Stimulated activated CD4-positive, alpha-beta T cell treated with anti-CD3 and anti-CD28 coated beads, Interleukin-1b, Interleukin-23, amount 100 ng/mL, for 1 hour (primary cell): ENCODE measurements at places on chromosomes 13 and 19.

DNA sequence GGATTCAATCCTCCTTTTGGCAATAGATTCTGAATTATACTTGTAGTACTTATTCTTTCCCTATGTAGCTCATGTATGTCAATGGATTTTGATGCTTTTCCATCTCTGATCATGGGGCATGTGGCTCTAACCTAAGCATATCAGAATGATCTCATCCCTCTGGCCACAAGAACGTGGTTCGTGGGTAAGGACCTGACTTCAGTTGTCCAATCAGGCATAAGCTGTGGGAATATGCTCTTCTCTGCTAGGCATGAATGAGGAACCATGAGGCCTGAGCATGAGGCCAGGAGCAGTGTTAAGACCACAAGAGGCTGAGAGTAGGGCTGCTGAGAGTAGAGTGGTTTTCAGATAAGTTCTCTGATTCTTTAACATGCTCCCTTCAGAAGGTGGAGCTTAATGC lies 292.4 kb upstream of the TSHZ3 start:
- no peak for DNase-seq

DNA sequence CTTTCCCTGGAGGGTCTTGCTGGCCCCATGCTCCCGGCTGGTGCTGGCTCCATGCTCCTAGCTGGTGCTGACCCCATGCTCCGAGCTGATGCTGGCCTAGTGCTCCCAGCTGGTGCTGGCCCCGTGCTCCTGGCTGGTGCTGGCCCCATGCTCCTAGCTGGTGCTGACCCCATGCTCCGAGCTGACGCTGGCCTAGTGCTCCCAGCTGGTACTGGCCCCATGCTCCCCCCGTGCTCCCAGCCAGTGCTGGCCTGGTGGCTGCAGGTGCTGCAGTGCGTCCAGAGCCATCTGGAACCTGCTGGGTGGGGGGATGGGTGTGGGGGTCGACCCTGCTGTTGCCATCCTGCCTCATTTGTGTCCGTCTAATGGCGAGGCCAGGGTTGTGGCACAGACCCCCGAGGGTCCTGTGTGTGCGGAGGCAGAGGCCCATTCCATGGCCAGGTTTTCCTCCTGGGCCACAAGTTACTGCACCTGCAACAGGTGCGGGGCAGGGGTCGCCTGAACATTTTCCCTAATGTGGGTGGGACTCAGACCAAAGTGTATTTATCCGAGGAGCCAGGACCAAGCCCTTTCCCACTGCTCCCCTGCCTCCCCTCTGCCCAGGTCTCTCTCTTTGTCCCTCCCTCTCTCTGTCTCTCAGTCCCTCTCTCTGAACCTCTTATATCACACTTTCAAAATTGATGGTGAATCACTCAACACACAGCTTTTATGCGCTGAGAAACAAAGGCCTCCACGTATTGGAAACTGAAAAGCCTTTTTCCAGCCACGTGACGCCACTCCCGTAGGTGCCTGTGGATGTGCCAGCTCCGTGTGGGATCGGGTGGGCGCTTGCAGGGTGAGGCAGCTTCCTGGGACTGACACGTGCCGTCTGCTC lies 45.1 kb downstream of the MCF2L start:
- no peak for DNase-seq

DNA sequence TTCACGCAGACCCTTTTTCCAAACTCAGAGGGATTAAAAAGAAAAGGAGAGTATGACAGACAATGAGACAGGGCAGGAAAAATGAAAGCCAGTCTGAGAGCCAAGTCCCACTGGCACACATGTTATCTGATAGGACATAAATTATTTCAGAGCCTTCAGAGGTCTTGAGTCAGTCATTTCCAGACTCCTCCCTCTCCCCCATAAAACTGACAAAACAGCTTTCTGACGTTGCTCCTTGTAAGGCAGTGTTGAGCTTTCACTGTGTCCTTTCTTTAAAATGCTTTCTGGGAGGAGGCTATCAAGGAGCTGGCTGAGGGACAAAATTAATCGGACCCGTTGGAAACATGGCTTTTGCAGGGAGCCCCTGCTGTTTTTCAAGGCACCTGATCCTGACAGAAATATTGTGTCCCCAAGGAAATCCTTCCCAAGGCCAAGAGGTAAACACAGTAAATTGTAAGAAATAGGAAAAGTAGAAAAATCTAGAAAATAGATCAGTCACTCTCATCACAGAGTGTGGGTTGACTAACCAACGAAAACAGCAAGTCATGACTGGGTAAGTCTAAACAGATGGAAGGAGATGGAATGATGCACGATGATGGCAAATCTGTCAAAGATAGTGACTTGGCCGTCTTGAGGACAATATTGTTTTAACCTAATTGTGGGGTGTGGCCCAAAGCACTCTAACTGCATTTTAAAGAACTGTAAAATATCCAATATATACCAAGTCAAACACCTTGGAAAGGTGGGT lies 89.7 kb downstream of the DCT start:
- DNase-seq, result no peak

GRCh38 chr19:35290381-35291127 lies 1.4 kb upstream of the MAG start:
- DNase-seq, result no peak

GRCh38 chr13:30752201-30752797 lies 17.0 kb downstream of the ALOX5AP start:
- no peak for DNase-seq

DNA sequence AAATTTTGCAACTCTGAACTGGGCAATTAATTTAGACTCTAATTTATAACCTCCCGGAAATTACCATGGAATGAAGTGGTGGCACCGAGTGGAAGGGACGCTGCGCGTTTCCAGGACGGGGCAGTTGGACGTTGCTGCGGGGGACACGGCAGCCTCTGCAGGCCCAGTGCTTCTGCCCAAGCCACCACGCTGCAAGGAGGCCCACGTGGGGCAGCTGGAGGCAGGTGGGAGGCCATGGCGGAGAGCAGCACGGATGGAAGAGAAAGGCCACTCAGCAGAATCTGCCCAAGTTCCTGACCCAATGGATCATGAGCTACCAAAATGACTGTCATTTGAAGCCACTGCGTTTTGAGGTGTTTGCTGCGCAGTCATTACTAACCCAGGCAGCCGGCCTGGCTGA lies 11.2 kb upstream of the ADPRHL1 start:
- no peak for DNase-seq

DNA sequence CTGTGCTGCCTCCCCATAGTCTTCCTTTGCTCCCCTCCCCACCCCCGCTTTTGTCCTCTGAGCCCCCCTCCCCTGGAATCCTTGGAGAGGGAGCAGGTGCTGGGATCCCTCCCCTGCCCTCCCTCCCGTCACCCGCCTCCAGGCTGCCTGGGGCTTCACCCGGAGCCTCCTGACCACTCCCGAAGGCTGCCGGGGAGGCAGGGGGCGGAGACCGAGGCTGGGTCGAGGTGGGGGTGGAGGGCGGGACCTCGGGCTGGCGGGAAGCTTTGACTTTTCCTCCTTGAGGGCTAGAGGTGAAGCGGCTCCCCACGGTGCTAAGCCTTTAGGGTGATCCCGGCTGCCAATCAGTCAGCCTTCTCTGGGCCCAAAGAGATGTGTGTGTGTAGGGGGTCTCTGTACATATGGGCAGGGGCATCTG lies 1.5 kb downstream of the KMT5C start:
- no peak for DNase-seq

- no peak for DNase-seq
Observed at GRCh38 chr13:75936791-75937190, 300.7 kb downstream of the LMO7 start.

DNA sequence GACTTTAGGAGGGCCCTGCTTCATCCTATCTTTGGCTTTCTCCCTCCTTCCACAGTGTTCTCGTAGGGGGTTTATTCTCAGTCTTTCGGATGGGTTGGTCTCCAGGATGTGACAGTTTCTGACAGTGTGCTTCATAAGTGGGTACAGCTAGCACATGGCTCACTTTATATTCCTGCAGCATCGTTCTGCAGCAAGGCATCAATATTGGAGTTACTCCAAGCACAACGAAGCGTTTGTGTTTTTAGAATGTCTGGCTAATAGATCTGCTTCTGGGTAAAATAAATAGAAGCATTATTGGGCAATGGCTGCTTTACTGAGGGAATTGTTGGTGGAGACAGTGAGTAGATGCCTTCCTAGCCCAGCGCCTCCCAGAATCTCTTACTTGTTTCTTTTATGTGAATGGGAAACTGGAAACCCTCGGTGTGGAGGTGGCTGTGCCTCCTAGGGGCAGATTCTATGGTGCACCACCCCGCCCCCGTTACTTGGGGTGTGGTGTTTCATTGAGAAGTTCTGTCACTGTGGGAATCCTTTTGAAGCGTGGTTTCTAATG lies 2.0 kb downstream of the FARP1 start:
- DNase-seq, result no peak

DNA sequence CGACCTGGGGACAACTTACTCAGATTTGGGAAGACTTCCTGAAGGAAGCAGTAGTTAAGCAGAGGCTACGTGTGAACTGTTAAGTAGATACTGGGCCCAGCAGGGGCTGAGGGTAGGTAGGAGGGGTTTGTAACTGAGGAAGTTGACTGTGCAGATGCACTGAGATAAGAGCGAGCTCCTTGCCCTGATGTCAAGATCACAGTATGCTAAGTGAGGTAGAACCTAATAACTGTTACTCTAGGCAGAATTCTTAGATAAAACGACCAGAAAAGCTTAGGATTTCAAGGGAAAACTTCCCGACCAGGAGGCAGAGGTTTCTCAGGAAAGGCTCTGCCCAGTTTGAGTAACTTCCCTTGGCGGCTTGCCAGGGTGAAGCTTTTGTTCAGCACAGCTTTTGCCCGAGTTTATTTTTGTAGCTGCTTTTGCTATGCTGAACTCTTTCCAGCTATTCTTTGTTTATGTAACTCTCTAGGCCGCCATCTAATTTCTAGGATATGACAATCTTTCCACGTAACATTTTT lies 632.1 kb downstream of the DIAPH3 start:
- DNase-seq, result no peak

GRCh38 chr13:102817907-102818306 lies 19.0 kb downstream of the BIVM start:
- DNase-seq, result no peak

DNA sequence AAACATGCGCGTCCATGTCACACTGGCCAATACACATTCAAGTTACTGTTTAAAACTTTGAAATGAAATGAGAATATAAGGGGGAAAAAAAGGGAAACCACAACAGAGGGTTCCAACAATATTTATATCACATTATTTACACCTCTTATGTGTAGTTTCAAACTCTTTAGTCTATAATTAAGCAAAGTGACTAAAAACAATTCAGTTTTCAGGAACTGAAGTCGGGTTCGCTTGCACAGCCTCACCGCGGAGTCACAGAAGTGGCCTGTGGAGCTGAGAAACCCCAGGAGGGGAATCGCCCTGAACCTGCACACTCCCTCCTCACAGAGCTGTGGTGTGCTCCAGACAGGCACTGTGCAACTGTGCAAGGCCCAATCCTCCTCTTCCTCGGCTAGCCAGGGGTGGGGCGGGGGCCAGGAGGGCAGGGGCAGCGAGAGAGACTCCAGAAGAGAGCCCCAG lies 75.9 kb downstream of the STK24 start:
- DNase-seq, result no peak

DNA sequence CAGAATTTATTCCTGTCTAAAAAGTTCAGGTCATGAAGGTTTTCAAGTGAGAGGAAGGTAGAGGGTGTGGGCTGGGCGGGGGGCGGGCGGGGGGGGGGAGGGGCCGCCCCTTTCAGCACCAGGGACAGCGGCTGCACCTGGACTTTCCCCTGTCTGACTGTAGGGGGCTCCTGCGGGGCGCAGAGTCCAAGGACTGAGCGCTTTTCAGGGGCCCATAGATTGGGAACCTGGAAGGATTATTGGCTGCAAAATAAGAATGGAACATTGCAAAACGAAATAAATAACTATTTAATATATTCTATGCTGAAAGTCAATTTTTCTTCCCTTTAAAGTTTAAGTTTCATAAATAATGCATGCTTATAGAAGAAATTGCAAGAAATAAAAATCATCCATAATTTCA lies 8.9 kb upstream of the CYP4F3 start:
- no peak for DNase-seq

GRCh38 chr19:19098703-19099632 lies 35.2 kb downstream of the SLC25A42 start:
- DNase-seq, result no peak

DNA sequence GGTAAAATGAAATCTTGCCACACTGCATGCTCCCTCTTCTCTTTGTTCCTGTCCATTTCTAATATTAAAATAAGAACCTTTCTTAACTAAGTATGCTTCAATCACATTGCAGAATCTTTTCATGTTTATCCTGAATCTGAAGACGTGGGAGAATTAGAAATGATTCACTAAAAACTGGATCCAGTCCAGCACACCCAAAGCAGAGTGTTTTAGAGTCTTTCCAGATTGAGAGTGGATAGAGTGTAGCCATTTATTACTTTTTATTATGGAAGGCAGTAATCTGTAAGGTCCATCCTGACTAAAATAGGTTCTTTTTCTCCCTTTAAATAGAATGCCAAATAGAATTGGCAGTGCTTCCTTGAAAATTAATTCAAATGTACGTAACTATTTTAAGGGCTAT lies 453.5 kb downstream of the TDRD3 start:
- no peak for DNase-seq

- DNase-seq, result no peak
Observed at GRCh38 chr13:71871844-71872243, 4.8 kb upstream of the DACH1 start.

DNA sequence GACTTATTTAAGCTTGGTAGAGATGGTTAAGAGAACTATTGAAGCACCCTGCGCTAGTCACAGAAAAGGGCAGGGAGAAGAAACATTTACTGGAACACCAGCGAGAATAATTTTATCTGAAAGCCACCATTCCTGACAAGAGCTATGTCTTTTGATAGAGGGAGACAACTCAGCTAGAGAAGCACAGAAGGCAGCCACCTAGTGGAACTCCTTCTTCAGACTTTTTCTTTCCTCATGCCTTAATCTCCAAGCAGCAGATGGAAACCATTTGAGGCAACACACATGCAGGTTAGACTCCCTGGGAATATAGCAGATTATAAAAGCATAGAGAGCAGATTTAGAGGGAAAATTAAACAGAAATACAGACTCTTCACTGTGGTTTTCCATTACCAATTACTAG lies 813.4 kb downstream of the SLITRK6 start:
- no peak for DNase-seq

DNA sequence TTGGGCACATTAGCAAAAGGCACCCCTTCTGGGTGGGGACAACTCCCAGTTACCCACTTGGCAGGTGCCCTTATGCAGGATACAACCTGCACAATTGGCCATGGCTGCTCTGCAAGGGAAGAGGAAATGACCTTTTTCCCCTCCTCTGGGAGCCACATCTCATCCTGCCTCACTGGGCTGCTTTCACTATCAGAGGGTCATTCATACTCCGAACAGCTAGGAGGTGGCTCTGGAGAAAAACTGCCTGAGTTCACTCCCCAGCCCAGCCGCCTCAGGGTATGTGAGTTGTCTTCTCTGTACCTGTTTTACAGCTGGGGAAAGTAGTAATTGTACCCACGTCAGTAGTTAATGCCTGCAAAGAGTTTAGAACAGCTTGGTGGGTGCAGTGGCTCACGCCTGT lies 7.1 kb upstream of the ACTN4 start:
- no peak for DNase-seq

GRCh38 chr13:62206165-62206564 lies 790.5 kb upstream of the PCDH20 start:
- DNase-seq, result no peak

GRCh38 chr19:3469638-3470499 lies 10.5 kb downstream of the SMIM24 start:
- no peak for DNase-seq
